NCI-H460 (cell line): ENCODE measurements at places on chromosomes 7 and 10. TPM values are rescaled to one million over a fixed set of nuclear protein-coding genes. Genes with fewer than 3 reads are reported as not detected.

ZFAND4 gene
- 5.5 and 7.6 TPM in 2 replicates for total RNA-seq

CLCN1 gene
- total RNA-seq = 0.07 TPM in 1 of 2 replicates, not detected in the other

IDI1 gene
- 23.9 and 28.3 TPM in 2 replicates for total RNA-seq

ACBD7 gene
- total RNA-seq = 2.0 and 2.2 TPM in 2 replicates

PLCE1 gene
- total RNA-seq = 0.23 and 0.32 TPM in 2 replicates

TMEM196 gene
- not detected in 2 replicates for total RNA-seq

HK1 gene
- total RNA-seq = 34.2 and 41.4 TPM in 2 replicates

SH2D4B gene
- total RNA-seq = 0.02 TPM in 1 of 2 replicates, not detected in the other

NPFFR1 gene
- total RNA-seq = not detected in 2 replicates
